ENCODE measurements at places on chromosomes 3 and 15.
A peak's percentile ranks its signal among the peaks of the same experiment; 100 is the strongest.

GRCh38 chr3:191216510-191216909 lies 17.5 kb downstream of the OSTN start:
- DNase-seq, result no peak

DNA sequence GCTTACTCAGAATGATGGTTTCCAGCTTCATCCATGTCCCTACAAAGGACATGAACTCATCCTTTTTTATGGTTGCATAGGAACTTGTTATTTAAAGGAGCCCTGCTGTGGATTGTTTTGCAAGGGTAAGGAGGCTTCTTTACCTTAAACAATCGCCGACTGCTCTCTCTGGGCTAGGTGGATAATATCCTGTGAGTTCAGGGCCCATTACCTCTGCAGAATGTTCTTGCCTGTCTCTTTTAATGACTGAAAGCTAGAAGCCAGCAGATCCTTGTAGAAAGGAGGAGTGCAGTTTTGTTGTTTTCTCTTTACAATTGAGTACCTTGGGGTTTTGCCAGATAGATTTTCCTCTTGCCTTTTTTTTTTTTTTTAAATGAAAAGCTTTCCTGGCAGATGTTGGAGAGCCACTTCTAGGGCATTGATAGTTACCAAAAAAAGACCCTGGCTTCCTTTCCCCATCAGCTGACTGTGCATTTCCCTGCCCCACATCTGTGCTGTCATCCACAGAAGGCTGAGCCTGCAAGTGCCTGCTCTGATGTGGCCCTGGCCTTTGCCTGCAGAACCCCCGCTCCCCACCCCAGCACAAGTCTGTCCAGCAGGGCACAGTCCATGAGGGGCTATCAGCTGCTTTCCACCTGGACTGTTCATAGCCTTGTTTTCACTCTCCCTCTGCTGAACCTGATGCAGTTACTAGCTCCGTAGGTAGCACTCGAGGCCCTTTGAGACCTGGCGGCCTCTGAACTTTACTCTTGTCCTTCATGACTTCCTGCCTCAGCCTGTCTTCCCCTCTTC lies 113.1 kb downstream of the CHCHD6 start:
- no peak for DNase-seq

DNA sequence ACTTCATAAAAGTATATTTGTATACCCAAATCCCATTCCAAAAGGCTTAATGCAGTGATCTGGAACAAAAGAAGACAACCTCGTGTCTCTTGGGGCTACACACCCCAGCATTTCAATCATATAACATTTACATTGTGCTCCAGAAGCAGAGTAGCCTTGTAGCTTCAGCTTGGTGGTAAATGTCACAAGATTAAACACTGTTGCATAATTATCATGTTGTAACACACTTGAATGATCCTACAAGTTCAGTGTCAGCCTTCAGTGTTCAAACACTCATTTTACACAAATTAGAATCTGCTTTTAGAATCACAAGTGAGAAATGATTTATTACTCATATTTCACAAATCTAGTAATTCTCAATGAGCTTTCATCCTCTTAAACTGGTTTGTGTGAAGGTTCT lies 122.6 kb downstream of the CNTN3 start:
- DNase-seq, result no peak

DNA sequence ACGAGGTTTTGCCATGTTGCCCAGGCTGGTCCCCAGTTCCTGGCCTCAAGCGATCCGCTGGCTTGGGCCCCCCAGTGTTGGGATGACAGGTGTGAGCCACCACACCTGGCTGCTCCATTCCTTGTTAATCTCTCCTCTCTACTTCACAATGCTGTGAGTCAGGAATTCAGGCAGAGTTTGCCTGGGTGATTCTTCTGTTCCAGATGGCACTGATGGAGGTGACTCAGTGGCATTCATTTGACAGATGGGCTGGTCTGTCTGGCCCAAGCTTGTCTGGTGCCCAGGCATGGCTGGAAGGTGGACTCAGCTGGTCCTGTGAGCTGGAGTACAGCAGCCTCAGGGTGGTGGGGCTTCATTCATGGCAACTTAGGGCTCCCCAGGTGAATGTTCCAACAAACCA lies 43.2 kb downstream of the SLC6A20 start:
- no peak for DNase-seq

DNA sequence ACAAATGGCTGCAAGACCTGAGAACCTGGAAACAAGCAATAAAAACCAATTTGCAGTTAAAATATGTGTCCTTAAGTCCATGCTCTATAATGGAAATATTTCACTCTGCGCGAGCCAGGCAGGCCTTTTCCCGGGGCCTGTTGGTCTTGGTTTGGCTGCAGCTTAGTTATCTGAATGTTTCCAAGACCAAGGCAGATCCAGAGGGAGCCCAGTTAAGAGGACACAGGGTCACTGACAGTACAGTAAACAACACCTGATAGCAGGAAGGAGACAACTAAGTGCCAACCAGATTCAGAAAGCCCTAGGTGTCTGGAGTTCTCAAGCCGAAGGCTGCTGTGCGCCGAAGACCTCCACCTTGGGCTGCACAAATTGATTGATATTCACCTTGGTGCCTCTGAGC lies 32.8 kb downstream of the THSD4 start:
- no peak for DNase-seq

DNA sequence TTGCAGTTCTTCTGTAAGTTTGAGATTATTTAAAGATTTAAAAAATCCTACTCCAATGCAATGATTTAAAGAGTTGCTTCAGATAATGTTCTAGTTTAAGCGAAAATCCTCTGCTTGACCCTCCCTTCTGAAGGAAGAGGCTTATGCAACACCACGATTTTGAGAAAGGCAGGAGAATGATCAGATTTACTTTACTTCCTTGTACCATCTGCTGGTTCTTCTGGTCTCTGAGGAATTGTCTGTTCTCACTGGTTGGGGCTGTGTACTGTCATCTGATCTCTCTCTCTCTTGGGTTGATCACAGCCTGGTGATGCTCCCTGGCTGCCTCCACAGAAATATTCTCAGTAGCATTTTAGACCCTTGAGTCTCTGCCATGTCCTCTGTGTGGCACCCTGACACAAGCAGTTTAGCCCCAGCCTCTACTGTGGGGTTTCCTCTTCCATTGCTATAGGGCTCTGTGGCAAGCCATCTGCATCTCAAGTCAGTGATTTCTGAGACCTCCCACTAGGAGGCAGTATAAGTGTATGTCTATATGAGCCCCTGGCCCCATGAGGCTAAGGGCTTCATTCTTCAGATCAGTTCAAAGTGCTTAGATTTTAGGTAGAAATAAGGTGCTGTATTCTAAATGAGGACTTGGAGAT lies 50.8 kb upstream of the PLAAT1 start:
- DNase-seq, result no peak

DNA sequence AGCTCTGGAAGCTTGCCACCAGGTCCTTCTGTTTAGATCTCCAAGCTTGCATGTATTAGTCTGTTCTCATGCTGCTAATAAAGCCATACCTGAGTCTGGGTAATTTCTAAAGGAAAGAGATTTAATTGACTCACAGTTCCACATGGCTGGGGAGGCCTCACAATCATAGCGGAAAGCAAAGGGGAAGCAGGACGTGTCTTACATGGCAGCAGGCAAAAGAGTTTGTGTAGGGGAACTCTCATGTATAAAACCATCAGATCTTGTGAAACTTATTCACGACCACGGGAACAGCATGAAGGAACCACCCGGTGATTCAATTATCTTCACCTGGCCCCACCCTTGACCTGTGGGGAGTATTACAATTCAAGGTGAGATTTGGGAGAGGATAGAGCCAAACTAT lies 147.0 kb upstream of the PROK2 start:
- DNase-seq, result no peak

DNA sequence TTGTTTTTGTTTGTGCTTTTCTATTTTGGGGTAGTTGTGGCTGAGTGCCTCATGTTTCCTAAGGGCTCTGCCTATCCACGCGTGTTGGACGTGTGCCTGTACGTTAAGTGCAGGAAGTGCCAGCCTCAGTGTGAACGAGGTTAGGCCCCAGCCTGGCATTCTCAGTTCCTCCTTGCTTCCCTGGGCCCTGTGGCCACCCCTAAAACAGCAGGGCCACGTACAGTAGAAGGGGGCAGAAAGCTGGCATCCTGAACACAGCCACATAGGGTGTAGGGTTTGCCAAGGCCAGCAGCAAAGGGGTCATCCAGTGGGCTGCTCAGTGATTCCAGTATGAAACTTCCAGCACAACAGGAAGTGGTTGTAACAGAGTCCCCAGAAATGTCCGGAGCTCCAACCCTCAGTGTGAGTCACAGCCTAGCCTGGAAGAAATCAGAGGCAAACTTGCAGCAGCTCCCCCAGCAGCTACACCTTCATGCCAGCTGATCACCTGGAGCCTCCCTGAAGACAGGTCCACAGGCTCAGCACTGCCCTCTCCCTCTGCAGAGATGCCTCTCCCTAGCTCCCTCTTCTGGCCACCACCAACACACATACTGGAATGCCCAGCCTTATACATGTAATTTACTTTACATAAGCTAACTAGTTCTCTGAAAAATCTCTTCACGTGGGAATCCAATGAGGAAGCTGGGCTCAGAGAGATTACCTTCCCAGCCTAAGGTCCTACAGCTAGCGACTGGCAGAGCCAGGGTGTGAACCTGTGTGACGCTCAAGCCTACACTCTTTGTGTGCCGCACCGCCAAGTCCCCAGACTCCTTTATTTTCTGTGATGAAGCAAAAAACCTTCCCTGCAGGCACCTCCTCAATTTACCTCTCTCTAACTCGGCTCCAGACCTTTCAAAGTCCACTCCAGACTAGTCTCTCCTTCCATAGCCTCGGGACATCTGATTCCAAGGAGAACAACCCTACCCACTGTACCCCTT lies 26.6 kb downstream of the ILDR1 start:
- DNase-seq, result peak; percentile 54

GRCh38 chr15:66598095-66598815 lies 32.5 kb upstream of the LCTL start:
- no peak for DNase-seq

Measured in natural killer cell (primary cell).